ENCODE measurements at places on chromosomes 6 and 20.

GRCh38 chr6:163818719-163819118 is 404.2 kb downstream of the QKI start:
- no peak for DNase-seq

DNA sequence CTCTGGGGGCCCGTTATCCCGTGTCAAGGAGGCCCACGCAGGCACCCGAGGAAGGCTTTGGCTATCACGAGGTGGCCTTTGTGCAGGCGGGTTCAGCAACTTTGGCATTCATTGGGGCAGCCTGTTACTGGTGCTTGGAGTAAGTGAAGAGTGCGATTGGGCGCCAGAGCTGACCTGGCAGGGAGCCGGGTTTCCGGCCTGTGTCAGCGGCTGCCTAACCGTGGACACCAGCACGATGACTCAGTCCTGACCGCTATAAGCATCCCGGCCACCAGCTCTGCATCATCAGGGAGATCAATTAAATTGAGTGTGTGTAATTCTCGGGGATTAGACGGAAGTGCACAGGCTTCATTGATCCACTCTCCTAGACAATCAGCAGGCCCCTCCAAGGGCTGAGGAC is 45.9 kb downstream of the CDH4 start:
- DNase-seq: no peak

GRCh38 chr6:167049275-167049674 is 50.1 kb downstream of the CEP43 start:
- DNase-seq: no peak

- DNase-seq: no peak
Observed at GRCh38 chr20:34852298-34852697, 20.4 kb downstream of the GGT7 start.

DNA sequence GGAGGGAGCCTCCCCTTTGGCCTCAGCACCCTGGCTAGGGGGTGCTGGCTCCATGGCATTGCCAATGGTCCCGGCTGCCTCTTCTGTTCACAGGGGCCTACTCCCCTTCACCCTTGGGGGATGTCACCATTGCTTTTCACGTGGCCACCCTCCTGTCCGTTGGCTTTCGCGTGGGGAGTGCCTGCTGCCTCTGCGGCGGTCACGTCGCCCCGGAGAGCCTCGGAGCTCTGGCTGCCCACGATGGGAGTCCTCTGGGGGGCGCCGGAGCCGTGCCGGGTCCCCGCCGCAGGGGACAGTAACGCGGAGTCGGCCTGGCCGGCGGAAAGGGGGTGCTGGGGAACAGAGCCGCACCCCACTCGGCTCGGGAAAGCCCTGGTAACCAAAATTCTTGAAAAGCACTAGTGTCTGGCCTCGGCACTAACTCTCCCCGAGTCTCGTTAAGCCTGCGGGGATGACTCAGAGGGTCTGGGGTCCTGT is 661 bp upstream of the HEBP2 start:
- peak; percentile 1 for DNase-seq

DNA sequence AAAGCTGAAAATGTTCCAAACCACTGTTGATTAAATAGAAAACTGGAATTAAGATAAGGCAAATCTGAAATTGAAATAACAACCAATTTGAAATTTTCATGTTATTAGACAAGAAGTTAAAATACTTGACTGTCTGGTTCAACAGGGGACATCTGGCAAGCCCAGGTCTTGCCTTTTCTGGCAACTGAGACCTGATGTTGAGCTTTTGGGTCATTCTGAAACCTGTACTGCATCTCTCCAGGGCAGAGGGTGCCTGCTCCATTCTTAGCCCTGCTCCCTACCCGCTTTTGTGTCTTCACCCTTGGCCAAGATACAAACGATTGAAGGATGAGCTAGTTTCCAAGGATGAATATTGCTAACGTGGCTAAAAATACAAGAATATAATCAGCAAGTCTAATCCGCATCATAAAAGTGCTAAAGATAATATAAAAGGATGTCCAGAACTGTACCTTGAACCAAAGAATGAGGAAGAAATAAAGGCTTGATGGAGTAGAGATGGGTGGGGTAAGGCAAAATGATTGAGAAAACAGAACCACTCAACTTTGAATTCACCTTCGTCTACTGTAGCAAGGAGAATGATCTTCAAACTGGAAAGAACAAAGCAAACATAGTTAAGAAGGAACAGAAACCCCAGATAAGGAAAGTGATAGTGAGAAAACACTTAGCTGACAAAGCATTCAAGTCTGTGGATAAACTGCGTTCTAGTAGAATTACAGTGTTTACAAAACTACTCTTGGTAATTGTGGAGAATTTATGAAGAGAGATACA is 109.8 kb upstream of the MAN1A1 start:
- DNase-seq: no peak

DNA sequence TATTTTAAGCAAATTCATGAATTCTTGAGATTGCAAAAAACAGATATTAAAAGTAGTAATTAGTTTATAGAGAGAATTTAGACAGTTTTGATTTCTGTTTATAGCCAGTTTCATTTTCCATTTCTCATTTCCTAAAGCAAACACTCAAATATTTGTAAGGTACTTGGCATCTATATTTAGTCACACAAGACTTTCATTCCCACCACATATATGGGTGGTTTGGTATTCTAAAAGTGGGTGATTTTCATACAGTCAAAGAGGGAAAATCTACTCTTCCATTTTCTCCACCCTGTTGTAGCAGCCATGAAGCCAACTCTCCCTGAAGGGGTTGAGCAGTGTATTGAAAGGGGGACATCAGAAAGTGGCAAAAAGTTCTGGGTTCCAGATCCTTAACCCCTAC is 181.1 kb upstream of the SUPT3H start:
- no peak for DNase-seq

DNA sequence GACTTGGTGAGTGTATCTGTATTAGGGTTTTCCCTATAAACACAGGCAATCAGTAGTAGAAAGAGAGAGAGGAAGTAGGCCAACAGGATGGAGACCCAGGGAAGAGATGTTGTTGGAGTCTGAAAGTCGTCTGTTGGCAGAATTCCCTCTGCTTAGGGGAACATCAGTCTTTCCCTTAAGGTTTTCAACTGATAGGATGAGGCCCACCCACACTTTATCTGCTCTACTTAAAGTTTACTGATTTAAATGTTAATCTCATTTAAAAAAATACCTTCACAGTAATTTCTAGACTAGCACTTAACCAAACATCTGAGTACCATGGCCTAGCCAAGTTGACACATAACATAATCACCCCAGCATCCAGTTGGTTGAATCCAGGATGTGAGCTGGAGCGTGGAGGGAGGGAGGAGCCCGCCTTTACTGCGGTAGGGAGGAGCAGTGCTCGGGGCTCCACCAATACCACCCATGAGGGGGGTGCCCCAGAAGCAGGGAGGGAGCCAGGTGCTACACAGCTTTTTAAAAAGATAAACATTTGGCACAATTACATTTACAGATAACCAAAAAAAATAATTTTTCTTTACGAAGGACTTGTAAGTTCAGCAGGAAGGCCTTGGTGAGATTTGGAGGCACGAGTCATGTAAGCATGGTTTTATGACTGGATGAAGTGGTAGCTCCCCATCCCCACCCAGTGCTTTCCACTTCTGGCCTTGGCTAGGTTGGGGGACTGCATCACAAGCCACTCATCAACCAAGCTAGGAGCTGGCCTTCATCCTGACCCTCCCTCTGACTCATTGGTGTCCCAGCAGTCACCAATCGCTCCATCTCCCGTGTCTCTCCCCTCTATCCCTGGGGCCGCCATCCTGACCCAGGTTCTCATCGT is 18.4 kb upstream of the SNX9 start:
- DNase-seq: no peak

Measured in neuronal stem cell (in vitro differentiated cells).